RWPE2 (cell line): ENCODE measurements at places on chromosomes 1 and 21.
A peak's percentile ranks its signal among the peaks of the same experiment; 100 is the strongest.

DNA sequence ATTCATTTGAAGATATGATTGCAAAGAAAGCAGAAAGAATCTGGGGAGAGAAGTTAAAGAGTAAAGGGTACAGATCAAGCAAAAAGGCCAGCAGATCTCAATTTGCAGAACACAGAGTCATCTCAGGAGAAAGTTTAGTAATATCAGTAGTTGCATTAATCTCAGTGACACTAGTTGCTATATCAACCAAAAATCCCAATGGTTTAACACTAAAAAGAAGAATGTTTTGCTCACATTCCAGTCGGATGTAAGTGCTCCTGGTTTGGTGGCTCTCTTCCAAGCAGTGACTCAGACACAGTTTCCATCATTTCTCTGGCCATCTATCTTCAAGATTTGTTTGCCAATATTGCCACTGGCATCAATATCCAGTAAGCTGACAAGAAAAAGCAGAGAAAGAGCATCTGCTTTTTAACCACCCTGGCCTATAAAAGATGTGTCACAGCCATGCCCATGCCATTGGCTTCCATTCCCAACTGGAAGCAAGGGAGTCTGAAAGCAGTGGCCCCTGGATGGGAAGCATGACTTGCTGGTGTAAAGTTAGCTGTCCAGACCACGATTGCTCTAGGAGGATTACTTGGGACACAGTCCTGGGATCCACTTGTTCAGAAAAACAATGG is 45.5 kb upstream of the AIM2 start:
- no peak for DNase-seq

DNA sequence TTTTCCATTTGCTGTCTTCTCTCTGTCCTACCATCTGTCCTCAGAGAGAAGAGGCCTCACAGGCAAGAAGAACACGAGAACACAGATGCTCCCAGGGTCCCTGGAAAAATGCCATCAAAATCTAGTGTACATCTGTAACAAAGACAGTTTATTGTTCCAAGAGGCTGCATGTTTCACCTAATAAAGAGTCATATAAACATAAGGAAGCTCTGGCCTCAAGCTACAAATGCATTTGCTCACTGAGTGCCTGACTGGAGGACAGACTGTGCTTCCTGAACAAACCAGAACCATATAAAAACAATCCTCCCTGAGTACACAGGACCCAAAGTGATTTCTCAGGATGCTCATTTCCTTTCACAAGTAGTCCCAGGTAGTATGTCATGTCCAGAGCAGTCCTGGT is 76.3 kb upstream of the SLC44A3 start:
- DNase-seq, result no peak

DNA sequence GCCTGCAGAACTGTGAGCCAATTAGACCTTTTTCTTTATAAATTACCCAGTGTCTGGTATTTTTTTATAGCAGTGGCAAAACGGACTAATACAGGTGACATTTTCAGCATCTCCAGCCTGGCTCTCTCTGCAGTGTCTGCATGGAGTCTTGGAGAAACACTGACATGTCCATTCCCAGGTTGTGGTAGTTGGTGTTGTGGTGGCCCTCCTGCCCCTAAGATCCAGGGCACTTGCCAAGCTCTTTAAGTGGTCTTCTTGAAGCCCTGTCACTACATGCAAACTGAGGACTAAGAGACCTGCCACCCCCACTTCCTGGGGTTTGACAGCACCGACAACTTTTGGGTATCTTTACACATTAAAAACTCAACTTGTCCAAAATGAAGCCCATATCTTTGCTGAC is 419.4 kb downstream of the NPHP4 start:
- no peak for DNase-seq

DNA sequence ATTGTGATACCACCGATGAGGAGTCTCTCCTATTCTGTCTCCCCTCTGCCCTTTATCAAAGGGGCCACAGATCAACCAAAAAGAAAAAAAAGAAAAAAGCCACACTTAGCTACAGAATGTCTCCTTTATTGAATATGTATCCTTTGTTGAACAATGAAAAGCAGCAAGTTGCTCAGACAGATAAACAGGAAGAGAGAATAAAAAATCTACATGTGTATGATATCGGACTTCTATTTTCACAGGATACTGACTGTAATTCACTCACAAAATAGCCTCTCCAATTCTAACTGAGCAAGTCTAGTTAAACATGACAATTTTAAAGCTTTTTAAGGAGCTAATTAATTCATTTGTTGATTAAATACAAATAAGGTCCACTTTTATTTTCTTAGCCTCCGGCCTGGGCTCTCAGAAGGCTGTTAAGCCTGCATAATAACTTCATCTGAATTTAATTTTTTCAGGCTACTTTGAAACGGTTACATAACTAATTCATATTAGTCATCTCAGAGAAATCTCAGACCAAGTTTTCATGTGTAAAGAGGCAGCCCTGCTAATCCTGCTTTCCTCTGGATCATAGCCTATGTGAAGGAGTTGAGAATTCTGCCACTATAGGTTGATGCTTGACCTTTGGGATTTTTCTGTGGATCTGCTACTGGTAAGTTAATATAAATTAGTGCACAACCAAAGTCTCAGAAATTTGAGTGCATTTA is 304.1 kb upstream of the NR5A2 start:
- DNase-seq, result no peak

GRCh38 chr1:246907472-246907871 is 24.3 kb downstream of the AHCTF1 start:
- no peak for DNase-seq

- DNase-seq, result no peak
Measured at GRCh38 chr1:104435255-104435654, 685.6 kb downstream of the AMY1C start.

GRCh38 chr1:117001254-117001927 is at the start of gene CD101:
CD101 (plus strand) TSS chr1:117001760; CDS start chr1:117001818, 58 bp downstream.
- DNase-seq, result no peak

DNA sequence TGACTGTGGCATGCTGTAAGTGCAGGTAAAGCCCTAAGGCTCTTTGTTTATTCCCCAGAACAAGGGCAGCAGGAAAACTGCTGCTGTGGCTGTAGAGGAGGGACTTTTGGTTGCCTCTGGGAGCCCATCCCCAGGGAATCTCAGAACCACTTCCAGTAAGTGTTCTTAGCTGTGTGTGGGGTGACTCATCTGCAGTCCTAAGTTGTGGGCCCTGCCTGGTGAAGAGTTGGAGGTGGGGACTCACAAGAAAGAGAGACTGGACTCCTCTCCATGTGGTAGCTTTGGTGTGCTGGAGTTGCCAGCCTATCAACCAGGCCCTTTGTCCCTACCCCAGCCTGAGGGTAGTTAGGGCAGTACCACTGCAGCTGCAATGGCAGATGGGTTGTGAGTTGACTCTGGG is 24.0 kb upstream of the DENND1B start:
- no peak for DNase-seq

GRCh38 chr1:38132681-38133080 is 86.1 kb upstream of the POU3F1 start:
- DNase-seq, result no peak

DNA sequence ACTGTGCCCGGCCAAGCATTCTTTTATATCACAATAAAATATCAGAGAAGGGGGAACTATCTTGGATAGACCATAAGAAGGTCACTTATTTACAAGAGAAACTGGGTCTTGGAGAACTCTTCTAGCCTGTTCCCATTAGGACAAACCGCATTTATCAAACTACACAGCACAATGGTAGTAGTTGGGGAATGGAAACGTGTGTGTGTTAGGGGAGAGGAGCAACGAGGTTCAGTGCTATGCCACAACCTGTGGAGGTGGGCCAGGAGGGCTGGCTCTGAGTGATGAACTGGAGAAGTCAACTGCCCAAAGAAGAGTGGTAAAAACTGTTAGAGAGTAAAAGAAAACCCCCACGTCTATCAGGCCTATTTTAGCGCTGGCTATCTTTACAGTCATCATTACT is 1.6 kb downstream of the DONSON start:
- DNase-seq, result no peak

- no peak for DNase-seq
Measured at GRCh38 chr21:38916214-38916964, 110.7 kb downstream of the ETS2 start.

DNA sequence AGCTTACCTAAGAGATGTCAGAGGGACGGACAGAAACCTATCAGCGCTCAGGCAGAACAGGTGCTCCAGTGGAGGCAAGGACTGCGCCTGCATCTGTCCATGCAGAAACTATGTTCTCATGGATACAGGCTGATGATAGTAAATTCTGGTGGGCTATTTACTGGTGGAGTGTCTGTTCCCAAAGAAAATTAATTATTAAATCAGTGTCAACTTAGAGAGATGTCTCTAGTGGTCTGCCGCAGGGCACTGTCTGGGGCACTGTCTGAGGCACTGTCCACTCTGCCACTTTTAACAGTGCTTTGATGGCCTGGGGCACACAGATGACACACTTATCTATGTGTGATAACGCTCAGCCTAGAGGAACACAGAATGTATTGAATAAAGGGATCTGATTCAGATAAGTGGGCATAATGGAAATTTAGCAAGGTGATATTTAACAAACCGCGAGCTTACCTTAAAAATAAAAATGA is 148.1 kb downstream of the RGS7 start:
- DNase-seq, result no peak

GRCh38 chr1:173688300-173688699 is 18.6 kb upstream of the ANKRD45 start:
- DNase-seq, result no peak

GRCh38 chr1:230517786-230518185 is 91.7 kb upstream of the PGBD5 start:
- DNase-seq, result no peak

DNA sequence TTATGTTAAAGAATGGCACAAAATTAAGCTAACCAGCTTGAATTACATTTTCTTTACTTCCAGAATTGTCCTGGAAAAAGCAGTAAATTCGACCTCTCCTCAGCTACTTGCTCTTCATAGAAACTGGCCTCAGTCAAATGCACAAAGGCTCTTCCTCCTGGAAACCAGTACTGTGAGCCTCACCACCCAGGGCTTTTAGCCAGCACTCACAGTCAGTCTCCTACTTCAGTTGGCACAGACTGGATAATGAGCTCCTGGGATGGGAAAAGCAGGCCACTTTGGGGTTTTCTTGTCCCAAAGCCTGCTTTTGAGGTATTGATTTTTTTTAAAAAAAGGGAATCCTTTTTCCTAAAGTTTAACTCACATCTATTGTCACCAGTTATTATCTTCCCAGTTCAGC is 40.4 kb downstream of the SCYL3 start:
- DNase-seq, result no peak

DNA sequence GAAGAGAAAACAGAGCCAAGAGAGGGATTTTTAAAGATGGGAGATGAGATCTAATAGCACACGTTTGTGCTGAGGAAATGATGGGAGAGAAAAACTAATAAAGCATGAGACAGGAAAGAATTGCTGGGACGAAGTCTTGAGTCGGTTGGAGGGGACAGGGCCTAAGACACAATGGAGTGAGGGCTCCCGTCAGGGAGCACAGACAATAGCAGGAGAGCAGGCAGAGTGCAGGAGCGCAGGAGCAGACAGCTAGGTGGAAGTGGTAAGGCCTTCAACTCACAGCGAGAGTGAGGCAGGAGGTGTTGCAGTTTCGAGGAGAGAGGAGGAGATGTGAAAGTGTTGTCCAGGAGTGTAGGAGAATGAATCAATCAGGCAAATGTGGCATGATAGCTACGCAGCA is 59.9 kb upstream of the SOX13 start:
- DNase-seq, result no peak

- no peak for DNase-seq
Measured at GRCh38 chr1:205531191-205532025, 26.9 kb downstream of the CDK18 start.

DNA sequence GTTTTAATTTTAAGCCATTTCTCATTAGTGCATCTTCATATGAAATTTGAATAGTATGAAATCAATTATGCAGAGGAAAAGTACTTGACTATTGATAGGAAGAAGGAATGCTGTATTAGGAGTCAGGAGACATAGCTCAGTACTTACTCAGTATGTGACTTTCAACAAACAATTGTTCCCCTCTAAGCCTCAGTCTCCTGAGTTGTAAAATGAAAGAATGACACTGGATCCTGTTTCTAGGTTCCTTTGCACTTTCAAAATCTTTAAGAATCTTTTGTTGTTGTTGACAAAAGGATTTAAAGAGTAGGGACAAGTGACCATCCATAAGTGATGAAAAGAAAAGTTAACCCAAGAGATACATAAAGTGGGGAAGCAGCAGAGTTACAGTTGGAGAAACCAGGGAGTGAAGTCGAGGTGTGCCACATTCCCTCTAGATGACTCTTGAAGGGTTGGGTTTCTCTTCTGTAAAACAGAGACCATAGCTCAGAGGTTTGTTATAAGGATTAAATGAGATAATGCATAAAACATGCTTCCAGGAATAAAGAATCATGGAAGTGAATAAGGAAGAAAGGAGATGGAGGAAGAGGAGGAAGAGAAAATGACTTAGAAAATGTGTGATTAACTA is 105.7 kb upstream of the KCNJ15 start:
- no peak for DNase-seq

DNA sequence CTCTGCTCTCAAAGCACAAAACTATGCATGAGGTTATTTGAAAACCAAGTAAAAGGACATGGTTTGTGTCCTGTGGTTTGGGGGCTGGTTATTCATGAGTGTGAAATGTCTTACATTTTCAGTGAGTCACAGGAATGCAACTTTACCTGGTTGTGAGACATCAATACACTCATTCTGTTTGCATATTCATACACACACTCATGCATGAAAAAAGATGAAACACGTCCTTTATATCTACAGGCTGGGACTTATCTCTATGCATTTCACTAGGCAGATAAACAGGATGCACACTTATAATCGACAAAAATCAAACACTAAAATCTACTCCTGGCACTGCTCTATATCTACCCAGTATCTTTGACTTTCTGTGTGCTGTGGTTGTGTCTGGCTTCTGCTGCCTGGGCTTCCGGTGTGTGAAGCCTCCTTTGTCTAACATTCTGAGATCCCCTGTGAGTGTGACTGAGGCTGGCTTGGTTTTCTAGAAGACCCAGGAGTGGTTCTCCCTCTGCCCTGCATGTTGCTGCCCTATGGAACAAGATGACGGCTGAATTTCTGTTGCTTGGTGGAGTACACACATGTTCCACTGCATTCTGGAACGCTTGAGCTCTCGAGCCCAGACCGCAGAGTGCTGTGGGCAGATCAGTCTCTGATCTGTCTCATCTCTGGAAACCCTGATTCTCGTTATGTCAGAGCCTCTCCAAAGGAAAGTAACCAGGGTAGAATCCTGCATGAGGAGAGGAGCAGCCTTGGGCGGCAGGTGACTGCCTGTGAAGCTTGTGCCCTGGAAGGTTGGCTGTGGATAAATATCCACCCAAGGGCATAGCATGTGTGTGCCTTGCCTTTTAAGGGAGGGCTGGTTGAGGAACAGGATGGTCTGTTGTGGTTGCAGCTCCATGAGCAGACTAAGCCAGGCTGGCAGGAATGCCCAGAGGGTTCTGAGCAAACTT is 19.7 kb upstream of the FASLG start:
- DNase-seq, result no peak

- DNase-seq, result peak; percentile 54
Measured at GRCh38 chr21:44708866-44709425, 2.4 kb downstream of the TSPEAR start.

GRCh38 chr1:157437296-157437695 is 115.0 kb downstream of the FCRL5 start:
- no peak for DNase-seq
